T-helper 2 cell treated with Interferon-gamma antibody and Interleukin-4, amounts not matched to agents 5 μg/mL and 100 μg/mL, for 36 hours (primary cell): ENCODE measurements at places on chromosomes 3 and 15.

GRCh38 chr3:98565843-98566242 is 27.6 kb downstream of the CPOX start:
- DNase-seq: no peak

- no peak for DNase-seq
Observed at GRCh38 chr3:73734211-73735089, 109.7 kb upstream of the PDZRN3 start.

DNA sequence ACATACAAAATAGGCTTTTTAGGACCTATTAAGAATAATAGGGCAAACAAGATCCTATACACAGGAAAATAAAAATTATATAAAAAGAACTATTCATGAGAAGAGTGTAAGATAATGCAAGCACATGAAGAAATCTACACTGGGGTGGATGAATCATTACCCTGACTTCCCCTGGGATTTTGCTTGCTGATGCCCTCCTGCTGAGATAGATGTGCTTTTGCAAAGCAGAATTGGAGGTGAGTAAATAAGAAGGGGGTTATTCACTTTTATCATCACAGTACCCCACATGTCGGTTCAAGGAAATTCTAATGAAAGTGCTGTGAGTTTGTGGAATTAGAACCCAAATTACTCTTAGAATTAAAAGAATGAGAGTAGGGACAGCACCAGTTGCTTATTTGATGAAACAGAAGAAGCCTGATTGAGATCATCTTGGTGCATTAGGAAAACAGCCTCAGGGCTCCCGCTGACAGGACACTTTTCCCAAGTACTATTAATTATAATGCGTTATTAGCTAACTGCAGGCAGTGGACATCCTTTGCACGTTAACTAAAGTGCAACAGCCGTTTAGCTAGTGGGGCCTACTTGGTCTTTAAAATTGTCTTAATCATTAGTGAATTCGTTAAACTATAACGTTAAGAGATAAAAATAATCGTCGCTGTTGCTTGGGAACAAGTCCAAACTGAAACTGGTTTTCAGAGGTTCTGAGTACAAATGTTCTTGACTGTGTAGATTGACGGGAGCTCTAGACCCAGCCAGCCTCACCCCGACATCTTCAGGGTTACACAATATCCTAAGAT is 48.4 kb downstream of the SLC2A2 start:
- DNase-seq: no peak

DNA sequence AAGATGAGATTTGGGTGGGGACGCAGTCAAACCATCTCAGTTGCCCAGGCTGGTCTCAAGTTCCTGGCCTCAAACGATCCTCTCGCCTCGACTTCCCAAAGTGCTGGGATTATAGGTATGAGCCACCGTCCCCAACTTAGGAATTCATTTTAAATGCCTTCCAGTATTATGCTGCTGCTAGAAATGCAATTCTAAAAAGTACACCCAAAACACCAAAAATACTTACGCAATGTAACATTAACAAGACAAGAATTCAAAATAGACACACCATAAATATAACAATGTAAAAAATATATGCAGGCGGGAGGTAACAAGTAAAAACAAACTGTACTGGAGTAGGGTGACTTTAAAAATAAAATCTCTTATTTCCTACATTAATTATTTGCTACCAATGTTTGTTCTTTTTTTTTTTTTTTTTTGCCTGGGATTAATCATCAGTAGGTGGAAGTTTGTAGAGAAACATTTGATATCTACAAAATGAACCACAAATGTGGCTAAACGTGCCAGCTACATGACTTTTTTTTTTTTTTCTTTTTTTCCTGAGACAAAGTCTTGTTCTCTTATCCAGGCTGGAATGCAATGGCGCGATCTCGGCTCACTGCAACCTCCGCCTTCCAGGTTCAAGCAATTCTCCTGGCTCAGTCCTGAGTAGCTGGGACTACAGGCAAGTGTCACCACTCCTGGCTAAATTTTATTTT is 56.8 kb downstream of the SETMAR start:
- no peak for DNase-seq

GRCh38 chr3:46369675-46370132 is 1.0 kb upstream of the CCR5 start:
- peak; percentile 65 for DNase-seq

- DNase-seq: no peak
Observed at GRCh38 chr3:125434582-125435011, 59.5 kb upstream of the ZNF148 start.

DNA sequence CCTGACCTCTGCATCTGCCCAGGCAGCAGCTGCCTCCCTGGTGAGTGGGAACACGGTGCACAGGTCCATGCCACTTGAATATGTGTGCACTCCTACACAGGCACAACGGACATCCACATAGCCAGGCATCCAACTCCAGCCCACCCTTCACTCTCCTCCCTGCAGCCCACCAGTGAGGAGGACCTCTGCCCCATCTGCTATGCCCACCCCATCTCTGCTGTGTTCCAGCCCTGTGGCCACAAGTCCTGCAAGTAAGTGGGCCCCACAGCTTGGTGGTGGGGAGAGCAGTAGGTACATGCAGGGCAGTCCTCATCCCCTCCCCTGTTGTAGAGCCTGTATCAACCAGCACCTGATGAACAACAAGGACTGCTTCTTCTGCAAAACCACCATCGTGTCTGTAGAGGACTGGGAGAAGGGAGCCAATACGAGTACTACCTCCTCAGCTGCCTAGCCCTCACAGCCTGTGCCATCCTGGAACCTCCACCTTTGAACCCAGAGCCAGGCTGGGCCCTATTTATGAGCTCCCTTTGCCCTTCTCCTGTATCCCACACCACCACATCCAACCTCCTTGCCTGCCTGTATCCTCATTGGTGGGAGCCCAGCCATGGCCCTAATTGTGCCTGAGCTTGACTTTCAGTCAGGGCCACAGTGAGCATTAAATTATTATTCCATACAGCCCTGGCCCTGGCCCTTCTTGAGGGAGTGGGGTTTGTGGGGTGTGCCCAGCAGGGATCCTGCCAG is 1.5 kb upstream of the AMIGO3 start:
- DNase-seq: no peak

GRCh38 chr3:71611099-71611498 is 27.6 kb upstream of the FOXP1 start:
- no peak for DNase-seq

DNA sequence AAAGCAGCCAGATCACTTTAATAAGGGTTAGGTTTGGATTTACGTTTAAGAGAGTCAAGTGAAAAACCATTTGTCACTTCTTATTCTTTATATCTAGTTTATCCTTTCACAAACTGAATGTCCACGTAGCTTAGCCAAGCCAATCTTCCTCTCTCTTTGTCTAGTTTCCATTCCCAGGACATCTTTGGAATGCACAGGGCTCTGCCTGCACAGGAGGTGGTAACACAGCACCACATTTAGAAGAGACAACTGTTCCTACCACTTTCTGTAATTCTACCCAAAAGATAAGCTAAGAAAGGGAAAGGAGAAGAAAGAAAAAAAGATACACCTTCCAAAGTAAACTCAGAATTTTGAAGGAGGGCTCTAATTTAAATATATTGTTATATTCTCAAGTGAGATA is 67.9 kb downstream of the IGSF11 start:
- no peak for DNase-seq

GRCh38 chr15:40932156-40932555 is 3.0 kb downstream of the DLL4 start:
- DNase-seq: no peak

DNA sequence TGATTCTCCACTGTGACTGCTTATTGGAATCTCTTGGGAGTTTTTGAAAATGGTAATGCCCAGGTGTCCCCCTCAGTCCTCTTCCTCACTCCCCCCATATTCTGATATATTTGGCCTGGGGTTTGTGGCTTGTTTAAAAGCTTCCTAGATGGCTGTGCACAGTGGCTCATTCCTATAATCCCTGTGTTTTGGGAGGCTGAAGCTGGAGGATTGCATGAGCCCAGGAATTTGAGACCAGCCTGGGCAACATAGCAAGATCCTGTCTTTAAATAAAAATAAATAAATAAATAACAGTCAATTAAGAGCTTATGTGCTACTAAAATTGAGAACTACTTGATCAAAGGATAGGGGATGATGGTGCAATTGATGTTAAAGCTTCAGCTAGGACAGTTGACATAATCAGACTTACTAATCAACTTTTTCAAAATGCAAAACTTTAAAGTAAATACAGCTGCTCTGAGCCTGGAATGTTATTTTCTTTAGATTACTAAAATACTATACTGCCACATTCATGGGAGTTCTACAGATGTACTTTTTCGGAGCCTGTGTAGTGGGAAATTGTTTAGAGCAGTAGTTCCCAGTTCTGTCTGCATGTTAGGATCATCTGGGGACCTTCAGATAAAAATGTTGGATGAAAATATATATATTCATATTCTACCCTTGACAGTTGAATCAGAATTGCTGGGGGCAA is 33.4 kb downstream of the ARIH1 start:
- DNase-seq: no peak

- no peak for DNase-seq
Observed at GRCh38 chr3:60282866-60283265, 968.4 kb downstream of the FHIT start.

GRCh38 chr15:70336425-70337009 is 238.8 kb upstream of the TLE3 start:
- no peak for DNase-seq

DNA sequence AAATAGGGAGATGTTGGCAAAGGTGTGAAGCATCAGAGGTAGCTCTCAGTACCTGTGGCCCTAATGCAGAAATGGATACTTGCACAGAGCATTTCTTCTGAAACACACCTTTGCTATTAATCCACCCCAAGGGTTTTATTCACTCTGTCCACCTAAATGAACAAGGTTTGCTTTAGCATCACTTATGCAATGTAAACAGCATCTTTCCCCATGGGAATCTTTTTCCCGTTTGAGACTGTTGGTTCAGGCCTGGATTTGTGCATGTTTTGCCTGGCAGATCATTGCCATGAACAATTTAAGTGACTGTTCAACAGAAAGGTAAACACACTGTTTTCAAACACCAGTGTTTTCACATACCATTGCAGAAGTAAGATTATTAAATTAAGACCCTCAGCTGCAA is 508.3 kb downstream of the SOX2 start:
- no peak for DNase-seq

- DNase-seq: no peak
Observed at GRCh38 chr15:99371180-99372103, 120.2 kb downstream of the LRRC28 start.

- DNase-seq: no peak
Observed at GRCh38 chr15:57216288-57216687, 160.0 kb upstream of the CGNL1 start.

DNA sequence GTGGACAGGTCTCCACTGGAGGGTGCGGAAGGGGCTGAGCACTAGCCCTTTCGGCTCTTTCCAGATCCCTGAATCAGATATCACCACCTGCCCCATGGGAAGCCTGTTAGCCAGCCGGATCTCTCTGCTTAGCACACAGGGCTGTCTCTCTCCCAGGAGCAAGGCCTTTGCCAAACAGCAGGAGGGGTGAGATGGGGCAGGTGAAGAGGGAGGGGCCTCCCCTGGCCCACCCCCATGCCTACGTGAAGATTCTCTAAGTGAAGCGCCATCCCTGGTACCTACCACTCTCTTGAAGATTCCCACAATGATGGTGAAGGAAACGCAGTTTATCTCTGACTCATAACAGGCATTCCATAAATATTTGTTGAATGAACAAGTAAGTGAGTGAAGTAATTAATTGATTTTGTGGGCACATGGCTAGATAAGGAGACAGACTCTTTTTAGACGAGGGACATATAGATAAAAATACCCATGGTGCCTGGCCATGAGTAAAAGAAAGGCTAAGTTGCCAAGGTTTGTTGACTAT is 19.6 kb upstream of the HCN4 start:
- no peak for DNase-seq

- no peak for DNase-seq
Observed at GRCh38 chr15:61227950-61228936, 859 bp downstream of the RORA start.

DNA sequence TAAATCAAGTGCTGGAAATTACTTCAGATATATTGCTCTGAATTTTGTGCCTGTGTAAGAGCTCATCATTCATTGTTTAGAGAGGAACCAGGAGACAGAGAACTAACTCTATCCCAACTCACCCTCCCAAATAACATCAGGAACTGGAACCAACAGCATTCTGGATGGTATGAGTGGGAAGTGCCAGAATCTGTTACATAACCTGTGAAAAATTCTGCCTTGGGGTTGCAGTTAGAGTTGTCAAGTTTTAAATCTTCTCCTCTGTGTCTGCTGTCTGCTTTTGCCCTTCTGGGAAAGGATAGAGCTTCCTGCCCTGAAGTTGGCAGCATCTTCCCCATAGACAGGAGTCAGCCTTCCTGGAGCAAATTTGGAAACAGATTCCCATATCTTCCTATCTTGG is 41.2 kb downstream of the TIMP4 start:
- no peak for DNase-seq

GRCh38 chr3:188041193-188041592 is 112.8 kb upstream of the LPP start:
- DNase-seq: no peak

DNA sequence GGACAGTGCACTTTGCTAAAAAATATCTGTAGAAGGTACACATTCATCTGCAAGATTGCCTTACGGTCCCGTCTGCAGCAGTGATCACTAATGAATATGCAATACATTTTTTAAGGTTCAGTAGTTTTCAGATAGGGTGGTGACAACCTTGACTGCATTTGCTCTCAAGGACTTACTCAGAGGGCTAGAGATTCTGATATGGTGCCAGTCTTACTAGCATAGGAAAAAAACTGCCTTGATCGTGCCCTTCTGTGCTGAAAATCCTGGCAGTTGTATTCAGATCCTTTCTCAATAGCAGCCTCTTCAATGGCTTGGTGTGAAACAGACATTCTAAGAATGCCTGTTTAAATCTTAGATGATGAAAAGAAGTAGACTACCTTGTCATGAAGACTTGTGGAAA is 411.9 kb upstream of the CCDC54 start:
- no peak for DNase-seq

DNA sequence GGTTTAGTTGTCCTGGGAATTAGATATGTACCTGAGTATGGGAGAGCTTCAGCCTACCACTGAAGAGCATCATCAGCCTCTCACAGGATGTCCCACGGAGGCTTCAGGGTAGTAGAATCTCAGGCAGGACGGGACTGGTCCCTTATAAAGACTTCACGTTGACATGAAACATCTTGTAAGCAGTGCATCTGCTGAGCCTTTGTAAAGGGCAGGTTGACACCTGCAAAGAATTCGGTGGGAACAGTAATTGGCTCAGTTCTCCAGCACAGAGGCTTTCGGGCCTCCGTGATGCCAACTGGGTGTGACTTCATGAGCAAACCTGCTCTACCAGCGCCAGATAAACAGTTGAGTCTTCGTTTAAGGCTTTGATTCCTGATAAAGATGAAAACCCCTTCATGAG is 26.9 kb upstream of the AVEN start:
- DNase-seq: no peak

GRCh38 chr3:105806359-105806758 is 62.5 kb downstream of the CBLB start:
- DNase-seq: no peak
